ENCODE measurements at places on chromosomes 13 and 19.

DNA sequence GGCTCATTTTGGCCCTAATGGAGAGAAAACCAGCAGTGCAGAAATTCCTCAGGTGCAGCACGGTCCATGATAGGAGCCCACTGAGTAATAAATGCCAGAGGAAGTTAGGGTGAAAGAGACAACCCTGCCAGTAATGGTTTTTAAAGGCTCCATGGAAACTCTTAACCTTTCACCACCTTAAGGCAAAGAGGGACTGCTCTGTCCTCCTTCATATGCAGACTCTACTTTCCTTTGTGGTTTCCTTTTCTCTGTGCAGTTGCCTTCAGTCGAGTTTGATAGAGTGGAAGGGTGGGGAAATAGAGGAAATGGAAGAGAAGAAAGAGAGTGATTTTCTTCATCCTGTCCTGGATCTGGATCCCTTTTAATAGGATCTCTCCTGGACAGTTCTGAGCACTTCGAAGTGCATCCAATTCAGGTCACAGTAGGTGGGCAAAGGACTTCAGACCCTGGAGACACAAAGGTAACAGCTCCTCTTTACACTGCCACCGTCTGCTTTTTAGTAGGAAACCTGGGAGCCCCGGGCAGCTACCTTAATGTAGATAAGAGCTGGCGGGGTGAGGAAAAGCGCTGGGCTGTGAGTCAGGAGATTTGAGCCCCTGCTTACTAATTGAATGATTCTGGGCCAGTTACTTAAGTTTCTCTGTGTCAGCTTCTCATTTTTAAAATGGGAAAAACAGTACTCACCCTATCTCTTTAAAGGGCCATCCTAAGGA lies 294.8 kb downstream of the KCNRG start:
- DNase-seq, result no peak

- DNase-seq, result no peak
Measured at GRCh38 chr19:980133-980998, 3.8 kb upstream of the WDR18 start.

- DNase-seq, result no peak
Measured at GRCh38 chr13:42478531-42479156, 95.3 kb upstream of the TNFSF11 start.

DNA sequence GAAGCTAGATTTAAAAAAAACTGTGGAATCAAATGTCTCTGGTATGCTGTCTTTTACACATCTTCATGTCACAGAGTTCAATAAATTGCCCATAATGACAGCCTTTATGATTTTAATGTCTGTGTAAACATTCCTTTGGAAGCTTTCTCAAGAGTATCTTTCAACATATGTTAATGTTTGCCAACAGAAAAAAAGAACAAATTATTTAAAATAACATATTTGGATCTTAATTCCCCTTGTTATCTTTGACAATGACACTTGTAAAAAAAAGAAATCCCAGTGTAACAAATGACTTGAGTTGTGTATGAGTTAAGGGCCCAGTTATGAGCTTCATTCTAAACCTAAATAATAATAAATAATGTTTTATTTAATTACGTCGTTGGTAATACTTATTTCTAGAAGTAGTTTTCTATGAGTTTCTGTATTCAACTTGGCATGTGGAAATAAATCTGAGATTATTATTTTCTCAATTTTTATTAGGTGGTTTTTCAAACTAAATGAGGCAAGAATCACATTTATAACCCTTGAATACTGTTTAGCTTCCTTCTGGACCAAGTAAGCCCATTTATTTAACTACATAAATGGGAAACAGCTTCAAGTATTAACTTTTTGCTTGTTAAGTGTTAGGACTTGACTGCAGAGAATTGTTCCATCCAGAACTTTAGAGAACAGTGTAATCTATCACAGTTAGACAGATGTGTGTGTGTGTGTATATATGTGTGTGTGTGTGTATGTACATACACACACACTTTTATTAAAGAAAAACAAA lies 182.1 kb downstream of the POSTN start:
- DNase-seq, result no peak

DNA sequence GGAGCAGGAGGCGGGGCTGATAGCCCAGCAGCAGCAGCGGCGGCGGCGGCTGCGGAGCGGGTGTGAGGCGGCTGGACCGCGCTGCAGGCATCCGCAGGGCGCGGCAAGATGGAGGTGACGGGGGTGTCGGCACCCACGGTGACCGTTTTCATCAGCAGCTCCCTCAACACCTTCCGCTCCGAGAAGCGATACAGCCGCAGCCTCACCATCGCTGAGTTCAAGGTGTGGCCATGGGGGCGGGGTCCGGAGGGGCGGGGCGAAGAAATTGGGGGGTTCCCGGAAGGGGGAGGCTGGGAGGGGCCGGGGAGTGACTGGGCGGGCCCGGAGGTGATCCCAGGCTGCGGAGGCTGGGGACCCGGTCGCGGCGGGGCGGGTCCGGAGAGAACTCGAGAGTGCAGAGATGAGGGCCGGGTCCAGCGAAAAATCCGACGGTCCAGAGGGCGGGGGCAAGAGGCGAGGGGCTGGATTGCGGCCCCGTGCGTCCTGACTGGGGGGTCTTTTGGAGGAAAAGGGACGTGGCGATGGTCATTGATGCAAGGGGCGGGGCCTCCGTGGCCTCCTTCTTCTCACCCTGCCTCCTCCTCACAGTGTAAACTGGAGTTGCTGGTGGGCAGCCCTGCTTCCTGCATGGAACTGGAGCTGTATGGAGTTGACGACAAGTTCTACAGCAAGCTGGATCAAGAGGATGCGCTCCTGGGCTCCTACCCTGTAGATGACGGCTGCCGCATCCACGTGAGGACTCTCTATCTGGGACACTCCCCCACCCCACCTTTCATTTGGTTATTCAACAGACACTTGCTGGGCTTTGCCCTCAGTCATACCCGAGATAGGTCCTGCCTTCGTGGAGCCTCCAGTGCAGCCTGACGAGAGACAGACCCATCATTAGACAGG lies at the start of gene TBCB:
TBCB (plus strand) TSS at position 16 of the 891 bp plus-strand sequence; CDS start at position 109, 93 bp downstream.
- DNase-seq, result no peak

DNA sequence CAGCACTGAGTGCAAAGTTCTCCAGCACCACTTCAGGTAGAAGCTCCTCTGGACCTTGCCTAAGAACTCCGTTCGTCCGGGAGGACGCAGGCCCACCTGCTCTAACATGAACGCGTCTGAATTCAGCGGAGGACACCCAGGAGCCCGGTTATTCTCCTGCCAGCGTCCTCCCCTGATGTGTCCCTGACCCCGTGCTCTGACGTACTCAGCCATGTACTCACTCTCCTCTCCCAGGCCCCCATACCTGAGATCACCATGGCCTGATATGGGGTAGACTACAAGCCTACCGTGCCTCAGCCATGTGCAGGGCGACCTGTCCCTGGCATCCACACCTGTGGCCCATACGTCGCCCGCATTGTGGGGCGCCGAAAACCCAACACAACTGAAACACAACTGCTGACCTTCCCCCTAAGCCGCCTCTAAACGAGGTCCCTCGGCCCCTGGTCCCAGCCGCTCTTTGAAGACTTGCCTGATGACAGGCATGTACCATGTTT lies 744 bp upstream of the ZNF584 start:
- no peak for DNase-seq

All from stimulated activated CD4-positive, alpha-beta T cell treated with anti-CD3 and anti-CD28 coated beads, Interleukin-1b, Interleukin-23, amount 100 ng/mL, for 48 hours (primary cell).